ENCODE measurements at places on chromosomes 12 and 14.

DNA sequence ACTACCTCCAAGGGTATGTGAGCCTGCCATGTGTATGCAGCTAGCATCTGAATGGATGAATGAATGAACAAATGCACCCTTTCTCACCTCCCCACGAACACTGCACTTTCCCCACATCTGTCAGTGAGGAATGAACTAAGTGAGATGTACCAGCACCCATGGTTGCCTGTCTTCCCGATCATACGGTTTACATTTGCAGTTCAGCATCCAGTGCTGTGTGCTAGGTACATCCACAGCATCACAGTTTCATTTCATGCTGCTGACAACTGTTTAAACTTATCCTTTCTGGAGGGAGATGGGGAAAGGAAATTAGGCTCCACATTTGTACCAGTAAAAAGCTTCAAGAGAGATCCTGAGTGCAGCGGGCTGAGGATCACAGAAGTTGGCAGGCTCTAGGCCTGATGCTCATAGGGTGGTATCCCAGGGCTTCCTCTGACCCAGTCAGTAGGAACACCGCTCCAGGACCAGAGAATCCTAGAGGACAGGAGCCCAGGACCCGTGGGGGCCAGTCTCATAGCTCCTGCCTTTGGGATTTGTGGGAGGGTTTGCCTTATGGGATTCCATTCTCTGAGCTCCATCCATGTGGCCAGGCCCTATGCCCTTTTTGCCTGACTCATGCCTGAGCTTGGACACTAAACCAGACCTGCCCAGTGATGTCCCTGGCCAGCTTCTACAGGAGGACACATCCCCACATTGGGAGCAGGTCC lies 294.5 kb downstream of the CACNA1C start:
- no peak for DNase-seq

DNA sequence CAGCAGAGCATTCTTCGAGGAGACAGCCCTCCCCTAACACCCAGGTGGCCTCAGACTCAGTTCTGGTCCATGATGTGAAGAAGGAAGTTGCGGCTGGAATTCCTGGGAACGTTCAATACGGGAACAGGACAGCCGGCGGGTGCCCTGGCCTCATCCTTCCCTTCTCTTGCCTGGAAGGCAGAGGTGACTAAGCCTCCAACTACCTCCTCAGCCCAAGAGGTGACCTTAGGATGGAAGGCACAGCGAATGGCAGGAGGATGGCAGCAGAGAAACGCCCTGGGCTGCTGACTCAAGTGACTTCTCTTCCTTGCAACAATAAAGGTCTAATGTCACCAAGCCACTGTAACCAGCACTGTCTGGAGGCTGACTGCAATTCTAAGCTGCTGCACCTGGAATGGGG lies 36.1 kb downstream of the DHX37 start:
- DNase-seq, result no peak

DNA sequence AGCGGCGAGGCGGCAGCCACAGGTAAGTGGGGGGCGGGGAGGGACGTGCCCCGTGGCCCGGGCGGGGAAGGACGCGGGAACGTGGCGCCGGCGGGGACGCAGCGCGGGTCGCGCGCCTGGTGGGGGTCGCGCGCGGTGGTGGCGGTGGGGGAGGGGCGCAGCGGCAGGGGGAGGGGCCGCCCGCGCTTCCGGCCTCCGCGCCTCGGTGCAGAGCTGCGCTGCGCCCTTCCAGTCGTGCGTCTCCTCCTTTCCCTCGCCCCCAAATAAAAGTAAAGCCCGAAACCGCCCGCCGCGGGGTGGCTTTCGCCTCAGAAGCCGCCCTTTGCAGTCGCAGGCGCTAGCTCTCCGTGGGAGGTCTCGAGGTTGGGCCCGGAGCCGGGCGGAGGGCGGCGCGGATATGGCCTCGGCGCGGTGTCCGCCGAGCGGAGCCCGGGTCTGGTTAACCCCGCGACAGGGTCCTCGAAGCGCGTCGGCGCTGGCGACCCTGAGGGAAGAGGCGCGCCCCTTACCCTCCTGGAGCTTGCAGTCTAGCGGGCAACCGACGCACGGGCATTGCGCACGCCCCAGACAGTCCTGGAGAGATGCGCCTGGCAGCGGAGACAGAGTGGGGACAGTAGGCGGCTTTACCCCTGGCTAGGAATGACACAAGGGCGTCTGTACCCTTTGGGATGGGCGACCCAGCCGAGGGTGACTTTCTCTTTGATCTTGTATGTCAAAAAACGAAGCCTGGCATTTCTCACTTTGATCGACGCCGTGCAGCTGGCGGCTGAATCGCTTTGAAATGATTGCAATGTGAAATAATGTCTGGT lies 589 bp downstream of the ATF1 start:
- DNase-seq, result peak; percentile 42

DNA sequence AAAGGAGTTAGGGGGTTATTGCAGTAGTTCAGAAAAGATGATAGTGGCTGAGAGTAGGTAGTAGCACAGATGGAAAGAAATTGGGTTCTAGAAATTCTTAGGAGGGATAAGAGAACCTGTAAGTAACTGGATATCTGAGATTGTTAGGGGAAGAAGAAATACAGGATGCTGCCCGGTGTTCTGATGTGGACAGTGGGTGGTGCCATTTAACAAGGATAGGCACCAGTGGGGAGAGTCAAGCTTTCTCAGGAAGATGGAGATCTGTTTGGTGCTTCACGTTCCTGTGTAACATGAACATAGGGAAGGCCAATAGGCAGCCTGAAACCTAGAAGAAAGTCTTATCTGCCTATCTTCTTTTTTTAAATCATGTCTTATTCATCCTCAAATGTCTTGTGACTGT lies 245.9 kb downstream of the NPAS3 start:
- no peak for DNase-seq

- DNase-seq, result no peak
Measured at GRCh38 chr14:64685371-64686281, 18.6 kb upstream of the PLEKHG3 start.

- no peak for DNase-seq
Measured at GRCh38 chr12:97308576-97309198, 153.9 kb upstream of the RMST start.

GRCh38 chr12:89655841-89656240 lies 52.8 kb downstream of the ATP2B1 start:
- DNase-seq, result no peak

- DNase-seq, result no peak
Measured at GRCh38 chr12:106897082-106897481, 58.6 kb upstream of the TMEM263 start.

DNA sequence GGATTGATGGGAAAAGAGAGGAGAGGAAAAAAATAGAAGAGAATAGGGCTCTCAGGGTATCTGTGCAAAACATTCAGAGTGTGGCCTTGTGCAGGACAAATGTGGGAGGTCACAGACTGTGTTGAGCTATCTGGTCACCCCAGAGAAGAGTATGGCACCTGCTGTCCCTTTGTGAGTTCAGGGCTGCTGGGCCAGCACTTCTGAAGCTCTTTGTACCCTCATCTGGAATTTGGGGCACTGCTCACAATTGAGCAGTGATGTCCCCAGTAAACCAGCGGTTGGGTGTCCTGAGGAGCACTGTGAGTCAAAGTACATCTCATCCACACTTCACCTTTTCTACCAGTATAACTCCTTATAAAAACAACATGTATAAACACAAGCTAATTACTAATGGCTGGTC lies 2.6 kb upstream of the KRT81 start:
- no peak for DNase-seq

- DNase-seq, result no peak
Measured at GRCh38 chr12:92045852-92046251, 99.8 kb downstream of the BTG1 start.

Measured in stimulated activated CD8-positive, alpha-beta memory T cell treated with anti-CD3 and anti-CD28 coated beads, Interleukin-7, amount 100 ng/mL, for 48 hours (primary cell).